Posterior vena cava (tissue), 2 donors: ENCODE measurements at places on chromosomes 7 and 10. TPM values are rescaled to one million over a fixed set of nuclear protein-coding genes. Genes with fewer than 3 reads are reported as not detected.

HECW1 gene
- not detected for total RNA-seq

MRLN gene
- total RNA-seq = not detected

NKX1-2 gene
- total RNA-seq = not detected

LRRN3 gene
- total RNA-seq = 0.05 TPM

UNCX gene
- not detected for total RNA-seq

UFSP1 gene
- 2.7 TPM for total RNA-seq

GDF10 gene
- total RNA-seq = 1.5 TPM

DGKI gene
- 2.4 TPM for total RNA-seq

THSD7A gene
- total RNA-seq = 6.6 TPM

AFAP1L2 gene
- 4.5 TPM for total RNA-seq

MBL2 gene
- not detected for total RNA-seq

DNA sequence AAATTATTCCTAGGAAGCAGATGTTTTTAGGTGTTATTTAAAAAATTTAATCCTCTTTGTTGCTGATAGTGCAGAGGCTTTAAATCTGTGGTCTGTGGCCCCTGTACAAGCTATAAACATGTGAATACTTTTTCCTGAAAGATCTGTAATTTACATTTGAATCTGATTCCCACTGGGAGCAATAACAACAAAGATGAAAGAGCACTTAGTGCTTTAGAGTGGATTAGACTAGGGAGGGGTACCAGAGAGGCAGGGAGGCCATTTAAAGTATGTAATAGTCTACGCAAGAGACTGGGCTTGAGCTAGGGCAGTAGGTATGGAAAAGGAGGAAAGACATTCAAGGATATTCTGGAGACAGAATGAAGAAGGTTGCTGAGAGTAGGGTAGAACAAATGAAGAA lies 19.1 kb downstream of the BTRC start:
- DNase-seq = no peak

DNA sequence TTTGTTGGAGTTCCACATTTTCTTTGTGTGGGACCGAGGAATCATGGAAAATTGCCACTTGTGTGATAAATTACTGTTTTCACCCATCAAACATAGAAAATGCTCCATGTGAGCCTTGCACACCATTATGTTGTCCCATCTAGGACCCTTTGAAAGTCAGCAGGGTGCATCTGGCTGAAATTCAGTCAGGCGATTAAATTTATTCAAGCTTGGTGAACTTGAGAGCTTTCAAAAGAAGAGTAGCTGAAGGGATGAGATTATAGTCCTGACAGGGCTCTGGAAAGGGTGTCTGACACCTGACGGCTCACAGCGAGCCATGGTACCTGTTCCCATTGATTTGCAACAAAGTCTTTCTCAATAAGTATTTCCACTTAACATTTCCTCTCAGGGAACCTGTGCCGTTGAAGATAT lies 399.7 kb upstream of the ETV1 start:
- no peak for DNase-seq

- DNase-seq = no peak
Observed at GRCh38 chr7:121178869-121179497, 149.8 kb upstream of the WNT16 start.

- DNase-seq = no peak
Observed at GRCh38 chr7:22074897-22075296, 129.2 kb upstream of the CDCA7L start.

- DNase-seq = no peak
Observed at GRCh38 chr10:77442699-77443189, 194.9 kb downstream of the KCNMA1 start.

GRCh38 chr10:69696073-69696731 lies 66.2 kb downstream of the FAM241B start:
- no peak for DNase-seq

- no peak for DNase-seq
Observed at GRCh38 chr7:28478656-28479055, 66.3 kb downstream of the CREB5 start.

GRCh38 chr10:74047871-74048270 lies 50.0 kb downstream of the VCL start:
- no peak for DNase-seq

GRCh38 chr7:2316578-2316977 lies 2.3 kb upstream of the SNX8 start:
- DNase-seq = no peak

GRCh38 chr10:14062528-14063260 lies 268.0 kb downstream of the FRMD4A start:
- no peak for DNase-seq

DNA sequence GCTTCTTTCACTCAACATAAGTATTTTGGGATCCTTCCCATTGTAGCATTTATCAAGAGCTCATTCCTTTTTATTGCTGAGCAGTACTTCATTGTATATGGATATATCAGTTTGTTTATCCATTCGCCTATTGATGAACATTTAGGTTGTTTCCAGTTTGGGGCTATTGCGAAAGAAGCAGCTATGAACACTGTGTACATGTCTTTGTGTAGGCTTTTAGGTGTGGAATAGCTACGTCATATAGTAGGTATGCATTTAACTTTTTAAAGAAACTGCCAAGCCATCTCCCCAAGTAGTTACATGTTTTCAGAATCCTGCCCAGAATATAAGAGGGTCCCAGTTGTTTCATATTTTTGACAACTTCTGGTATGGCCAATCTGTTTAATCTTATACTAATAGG lies 468.1 kb downstream of the IPMK start:
- no peak for DNase-seq

DNA sequence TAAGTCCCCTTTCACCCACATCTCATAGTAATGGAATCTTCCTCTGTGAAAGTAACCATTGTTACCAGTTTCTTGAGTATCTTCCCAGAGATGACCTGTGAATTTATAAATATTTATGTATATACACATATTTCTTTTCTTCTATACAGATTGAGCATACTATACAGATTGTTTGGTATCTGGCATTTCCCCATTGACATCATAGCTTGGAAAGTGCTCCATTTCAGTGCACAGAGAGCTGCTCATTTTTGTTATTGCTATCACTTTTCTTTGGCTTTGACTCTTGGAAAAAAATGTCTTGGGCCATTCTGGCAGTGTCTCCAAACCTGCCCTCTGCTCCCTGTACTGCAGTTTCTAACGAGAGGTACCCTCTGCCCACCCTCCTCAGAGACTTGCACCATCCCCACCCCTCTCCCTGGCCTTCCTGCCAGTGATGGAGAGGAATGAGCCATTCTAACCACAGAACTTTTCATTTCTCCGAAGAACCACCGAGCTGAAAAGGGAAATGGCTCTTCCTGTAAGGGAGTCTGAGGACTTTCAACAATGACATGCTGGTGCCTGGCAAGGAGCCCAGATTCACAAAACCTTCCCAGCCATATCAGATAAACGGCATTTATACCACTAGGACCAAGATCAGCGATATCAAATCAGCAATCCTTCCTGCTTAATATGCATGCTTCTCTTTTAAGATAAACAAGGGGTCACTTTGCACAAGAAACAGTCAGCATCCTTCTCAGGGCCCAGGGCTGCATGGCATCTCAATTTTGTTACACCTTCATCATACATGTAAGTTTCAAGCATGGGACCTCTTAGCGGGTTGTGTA lies 19.7 kb upstream of the CCSER2 start:
- no peak for DNase-seq

DNA sequence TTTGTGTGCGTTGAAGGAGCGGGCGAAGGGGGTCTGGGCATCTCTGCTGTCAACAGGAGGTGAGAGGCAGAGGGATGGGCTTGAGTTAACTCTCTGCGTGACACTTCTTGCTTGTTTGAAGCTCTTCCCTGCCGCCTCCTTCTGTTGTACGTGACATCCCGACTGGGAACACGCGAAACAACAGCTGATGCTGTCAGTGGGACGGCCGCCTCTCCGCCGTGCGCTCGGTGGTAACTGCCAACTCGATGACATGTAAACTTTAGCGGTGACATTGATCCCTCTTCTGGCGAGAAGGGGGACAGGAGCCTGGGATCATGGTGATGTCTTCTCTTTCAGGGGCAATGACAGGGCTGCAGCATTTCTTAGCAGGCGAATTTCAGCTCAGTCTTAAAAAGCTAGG lies 394.5 kb downstream of the TYW1 start:
- no peak for DNase-seq

GRCh38 chr7:801940-802381 lies 30.3 kb upstream of the SUN1 start:
- DNase-seq = peak; percentile 85

DNA sequence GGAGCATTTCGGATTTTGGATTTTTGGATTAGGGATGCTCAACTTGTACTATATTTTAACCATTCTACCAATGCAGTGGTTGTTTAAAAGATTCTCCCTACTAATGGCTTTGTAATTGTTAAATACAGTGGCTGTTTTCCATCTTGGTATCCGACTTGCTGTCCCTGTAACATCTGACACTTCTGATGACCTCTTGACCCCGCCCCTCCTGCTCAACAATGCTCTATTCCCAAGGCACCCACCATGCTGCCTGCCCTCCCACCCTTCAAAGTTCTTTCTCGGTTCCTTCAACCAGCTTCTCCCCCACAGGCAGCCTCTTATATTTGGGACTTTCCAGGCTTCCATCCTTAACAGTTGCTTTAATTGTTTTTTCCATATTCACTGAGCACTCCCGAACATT lies 2.0 kb downstream of the PRTFDC1 start:
- DNase-seq = no peak

DNA sequence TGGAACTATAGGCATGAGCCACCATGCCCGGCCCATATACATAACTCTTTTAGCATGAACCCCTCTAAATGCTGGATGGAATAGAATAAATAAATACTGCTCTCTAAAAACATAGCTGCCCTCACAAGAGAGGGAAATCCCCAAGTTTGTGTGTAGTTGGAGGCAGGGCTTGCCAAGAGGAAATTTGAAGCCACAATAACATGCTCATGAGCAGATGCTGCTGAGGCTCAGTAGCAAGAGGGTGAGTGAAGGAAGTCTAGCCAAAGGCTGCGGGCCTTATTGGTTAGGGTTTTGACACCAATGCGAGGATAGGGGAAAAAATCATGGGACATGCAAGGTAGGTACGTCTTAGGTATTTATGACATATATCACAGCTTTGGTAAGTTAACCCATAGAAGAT lies 17.3 kb downstream of the TPK1 start:
- no peak for DNase-seq

GRCh38 chr7:1395211-1396070 lies 63.8 kb downstream of the MICALL2 start:
- no peak for DNase-seq

- no peak for DNase-seq
Observed at GRCh38 chr7:142867097-142867378, 12.2 kb downstream of the EPHB6 start.

DNA sequence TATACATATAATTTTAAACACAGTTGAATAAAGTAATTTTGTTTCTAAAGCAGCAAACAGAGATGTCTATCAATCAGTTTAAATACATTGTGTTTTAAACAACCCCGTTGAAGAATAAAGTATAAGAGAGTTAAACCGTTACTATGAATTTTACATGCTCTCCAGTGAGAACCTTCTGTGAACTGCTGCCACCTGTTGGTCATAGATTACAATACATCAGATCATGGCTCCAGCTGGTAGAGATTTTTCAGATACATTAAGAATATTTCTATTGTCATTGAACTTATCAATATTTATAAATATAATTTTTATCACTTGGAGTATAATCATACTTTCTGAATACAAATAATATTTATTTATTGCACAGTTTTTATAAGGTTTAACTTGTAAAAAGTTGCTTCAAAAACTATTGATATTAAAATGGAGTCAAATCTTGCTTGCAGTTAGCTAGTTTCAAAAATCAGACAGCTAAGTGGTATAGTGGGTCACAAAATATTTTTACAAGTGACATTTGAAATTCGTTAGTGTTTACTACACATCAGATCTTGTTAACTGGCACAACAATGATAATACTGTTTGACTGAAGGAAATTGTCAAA lies 561.2 kb upstream of the PHF14 start:
- no peak for DNase-seq

DNA sequence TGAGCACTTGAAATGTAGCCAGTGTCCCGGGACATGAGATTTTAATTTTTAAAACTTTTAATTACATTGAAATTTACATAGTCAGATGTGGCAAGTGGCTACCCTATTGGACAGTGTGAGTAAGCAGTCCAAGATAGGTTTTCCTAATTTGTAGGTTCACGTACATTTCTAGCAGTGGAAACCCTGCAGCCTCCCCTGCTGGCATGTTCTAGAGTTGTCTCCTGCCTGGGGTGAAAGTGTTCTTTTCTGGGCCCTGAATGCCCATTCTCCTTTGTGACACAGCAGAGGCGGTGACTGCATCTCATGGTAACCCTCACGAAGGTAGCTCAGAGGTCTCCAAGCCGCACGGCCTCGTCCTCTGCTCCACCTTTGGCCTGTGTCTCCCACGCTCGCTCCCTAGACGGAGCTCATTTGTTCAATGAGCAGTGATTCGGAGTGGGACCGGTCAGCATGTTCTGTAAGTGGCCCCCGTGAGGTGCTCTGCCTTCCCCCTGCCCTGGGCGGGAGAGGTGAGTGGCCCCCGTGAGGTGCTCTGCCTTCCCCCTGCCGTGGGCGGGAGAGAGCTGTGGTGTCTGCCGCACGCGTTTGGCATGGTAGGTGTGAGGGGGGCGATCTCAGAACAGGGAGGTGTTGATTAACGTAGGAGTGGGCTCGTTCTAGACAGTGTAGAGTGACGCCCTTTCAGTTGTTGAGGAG lies 18.0 kb downstream of the WDR37 start:
- DNase-seq = no peak

DNA sequence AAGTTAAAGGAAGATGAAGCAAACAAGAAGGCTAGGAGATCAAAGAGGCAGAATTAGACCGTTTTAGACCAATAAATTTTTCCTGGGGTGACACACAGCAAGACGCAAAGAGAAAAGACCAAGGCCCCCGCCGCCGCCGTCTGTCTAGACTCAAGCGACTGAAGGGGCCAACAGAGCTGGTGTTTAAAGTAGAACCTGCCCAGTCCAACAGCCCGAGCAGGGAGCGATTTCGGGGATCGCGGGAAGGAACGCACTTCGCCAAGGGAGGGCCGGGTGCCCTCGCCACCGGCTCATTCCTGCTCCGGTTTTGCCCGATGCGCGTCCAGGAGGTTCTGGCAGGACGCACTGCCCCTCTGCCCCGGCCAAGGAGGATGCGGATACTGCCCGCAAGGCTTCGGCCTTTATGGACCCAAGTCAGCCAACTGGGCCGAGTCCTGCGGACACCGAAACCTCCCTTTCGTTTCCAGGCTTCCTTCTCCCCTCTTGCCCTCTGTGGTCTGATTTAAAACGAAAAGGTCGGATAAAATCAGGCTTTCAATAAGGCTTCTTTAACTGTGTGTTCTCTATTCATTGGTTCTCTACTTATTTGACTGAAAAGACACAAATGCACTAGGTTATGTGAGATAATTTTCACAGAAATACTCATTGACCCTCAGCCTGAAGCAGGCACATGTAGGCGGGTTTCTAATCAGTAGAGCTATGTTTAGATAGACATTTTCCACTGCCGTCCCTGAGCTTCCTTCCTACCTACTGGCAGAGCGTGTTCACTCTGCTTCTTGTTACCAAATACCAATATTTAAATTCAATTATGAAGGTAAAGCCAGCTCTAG lies 2.2 kb upstream of the HOXA7 start:
- peak; percentile 75 for DNase-seq

DNA sequence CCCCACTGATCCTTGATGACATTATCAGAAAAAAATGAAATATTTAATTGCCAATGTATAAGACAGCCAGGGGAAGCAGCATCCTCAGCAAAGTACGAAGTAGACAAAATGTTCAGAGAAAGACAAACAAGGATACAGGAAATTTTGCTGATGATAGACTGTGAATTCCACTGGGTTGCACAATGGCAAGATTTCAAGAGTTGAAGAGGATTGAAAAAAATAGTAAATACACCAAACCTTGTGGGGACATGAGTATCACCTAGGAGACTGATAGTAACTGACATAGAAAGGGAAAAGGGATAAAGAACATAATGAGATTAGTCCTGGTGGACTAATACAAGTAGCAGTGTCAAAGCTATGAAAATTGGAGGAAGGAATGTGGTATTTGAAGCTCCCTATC lies 16.5 kb downstream of the CNOT4 start:
- DNase-seq = no peak
